Stimulated activated CD8-positive, alpha-beta memory T cell treated with anti-CD3 and anti-CD28 coated beads, Interleukin-4, amount 100 ng/mL, for 24 hours (primary cell): ENCODE measurements at places on chromosomes 1 and 21.
A peak's percentile ranks its signal among the peaks of the same experiment; 100 is the strongest.

- DNase-seq = no peak
Observed at GRCh38 chr1:58802640-58803399, 19.0 kb upstream of the JUN start.

DNA sequence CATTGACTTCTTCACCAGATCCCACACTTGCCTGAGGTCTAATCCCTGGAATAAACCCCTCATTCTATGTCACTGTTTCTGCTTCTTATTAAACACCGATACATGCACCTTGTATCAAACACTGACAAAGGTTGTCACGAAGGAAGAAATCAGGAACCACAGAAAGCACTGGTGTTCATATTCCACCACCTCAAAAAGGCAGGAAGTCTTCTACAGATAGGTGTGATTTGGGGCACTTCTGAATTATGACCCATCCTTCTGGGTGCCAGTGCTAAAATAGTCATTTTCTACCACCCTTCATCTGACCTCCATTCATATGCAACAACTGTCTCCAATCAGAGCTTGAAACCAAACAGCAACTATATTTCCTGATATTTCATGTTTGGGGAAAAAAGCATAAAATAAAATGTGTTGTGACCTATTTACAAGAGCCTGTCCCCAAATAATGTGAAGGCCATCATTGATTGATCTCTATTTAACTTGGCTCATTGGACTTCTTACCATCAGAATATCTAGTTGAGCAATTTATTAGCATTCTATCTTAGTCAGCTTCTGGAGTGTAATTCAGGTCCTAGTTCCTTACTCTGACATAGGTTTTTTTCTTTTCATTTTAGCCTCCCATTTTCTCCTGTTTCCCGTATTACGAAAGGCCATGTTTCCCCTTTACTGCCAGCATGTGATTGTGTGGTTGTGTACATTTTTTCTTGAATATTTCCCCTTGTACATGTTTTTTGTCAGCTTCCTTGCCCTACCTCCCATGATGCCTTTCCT is 43.1 kb downstream of the DUSP10 start:
- no peak for DNase-seq

DNA sequence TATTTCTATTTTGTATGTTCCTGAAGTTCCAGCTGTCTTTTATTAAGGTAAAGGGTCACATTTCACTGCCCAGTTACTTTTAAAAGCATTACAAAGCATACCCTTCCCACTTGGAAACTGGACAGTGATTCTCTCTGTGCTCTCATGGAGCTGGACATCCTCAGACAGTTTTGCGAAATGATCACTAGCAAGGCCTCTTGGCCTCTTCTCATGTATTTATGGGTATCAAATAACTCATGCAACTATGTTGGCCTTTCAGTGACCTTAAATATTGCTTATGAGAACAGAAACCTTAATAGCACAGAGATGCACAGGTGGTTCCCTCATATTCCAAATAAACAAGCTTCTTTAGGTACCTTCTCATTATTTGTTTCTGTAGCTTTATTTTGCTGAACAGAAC is 7.9 kb upstream of the AMPD1 start:
- DNase-seq = no peak

- DNase-seq = no peak
Observed at GRCh38 chr1:242813490-242814091, 289.1 kb upstream of the PLD5 start.

GRCh38 chr1:68624233-68624632 is 127.4 kb upstream of the DEPDC1 start:
- DNase-seq = no peak

DNA sequence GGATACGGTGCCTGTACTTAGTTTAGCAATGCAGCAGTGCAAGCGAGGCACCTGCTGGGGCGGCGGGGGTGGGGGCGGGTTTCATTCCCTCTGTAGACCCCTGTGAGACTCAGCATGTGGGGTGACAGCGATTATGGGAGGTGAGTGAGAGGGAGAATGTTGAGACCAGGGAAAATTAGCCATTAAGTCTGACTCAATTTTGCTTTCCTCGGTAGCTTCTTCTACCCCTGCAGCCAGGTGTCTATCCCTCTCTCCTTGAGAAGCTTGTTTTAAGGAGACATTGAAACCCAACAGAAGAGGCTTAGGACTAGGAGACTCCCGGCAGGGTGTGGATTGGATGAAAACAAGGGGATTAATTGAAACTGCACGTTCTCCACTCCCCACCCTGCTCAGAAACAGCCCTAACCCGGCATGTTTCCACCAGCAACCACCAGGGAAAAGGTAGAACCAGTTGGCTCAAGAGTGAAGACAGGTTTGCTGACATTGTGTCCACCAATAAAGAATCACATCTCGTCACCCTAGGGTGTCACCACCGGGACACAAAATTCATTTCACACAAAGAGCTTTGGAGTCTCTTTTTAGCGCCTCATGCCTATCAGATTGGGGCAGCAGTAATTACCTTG is 20.6 kb upstream of the ATF3 start:
- DNase-seq = no peak

- DNase-seq = no peak
Observed at GRCh38 chr1:20339811-20340457, 49.3 kb downstream of the VWA5B1 start.

- no peak for DNase-seq
Observed at GRCh38 chr1:189693140-189693539, 784.5 kb downstream of the BRINP3 start.

DNA sequence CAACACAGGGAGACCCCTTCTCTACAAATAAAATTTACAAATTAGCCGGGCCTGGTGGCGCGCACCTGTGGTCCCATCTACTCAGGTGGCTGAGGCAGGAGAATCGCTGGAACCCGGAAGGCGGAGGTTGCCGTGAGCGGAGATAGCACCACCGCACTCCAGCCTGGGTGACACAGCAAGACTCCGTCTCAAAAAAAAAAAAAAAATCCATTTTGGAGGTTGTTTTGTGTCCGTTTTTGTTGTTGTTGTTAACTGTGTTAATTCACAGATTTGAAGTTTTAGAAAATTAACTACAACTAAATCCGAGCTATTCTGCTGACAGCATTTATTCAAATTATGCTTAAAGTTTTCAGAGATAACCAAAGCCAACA is 618 bp downstream of the CLCC1 start:
- no peak for DNase-seq

- DNase-seq = no peak
Observed at GRCh38 chr1:27755865-27756264, 17.2 kb upstream of the STX12 start.

GRCh38 chr1:236325567-236325966 is 43.8 kb upstream of the ERO1B start:
- no peak for DNase-seq

DNA sequence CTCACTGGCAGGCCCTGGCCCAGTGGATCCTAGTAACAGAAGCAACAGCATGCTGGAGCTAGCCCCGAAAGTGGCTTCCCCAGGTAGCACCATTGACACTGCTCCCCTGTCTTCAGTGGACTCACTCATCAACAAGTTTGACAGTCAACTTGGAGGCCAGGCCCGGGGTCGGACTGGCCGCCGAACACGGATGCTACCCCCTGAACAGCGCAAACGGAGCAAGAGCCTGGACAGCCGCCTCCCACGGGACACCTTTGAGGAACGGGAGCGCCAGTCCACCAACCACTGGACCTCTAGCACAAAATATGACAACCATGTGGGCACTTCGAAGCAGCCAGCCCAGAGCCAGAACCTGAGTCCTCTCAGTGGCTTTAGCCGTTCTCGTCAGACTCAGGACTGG is 7.7 kb downstream of the CGN start:
- no peak for DNase-seq

- no peak for DNase-seq
Observed at GRCh38 chr1:17184161-17184665, 20.7 kb upstream of the PADI1 start.

DNA sequence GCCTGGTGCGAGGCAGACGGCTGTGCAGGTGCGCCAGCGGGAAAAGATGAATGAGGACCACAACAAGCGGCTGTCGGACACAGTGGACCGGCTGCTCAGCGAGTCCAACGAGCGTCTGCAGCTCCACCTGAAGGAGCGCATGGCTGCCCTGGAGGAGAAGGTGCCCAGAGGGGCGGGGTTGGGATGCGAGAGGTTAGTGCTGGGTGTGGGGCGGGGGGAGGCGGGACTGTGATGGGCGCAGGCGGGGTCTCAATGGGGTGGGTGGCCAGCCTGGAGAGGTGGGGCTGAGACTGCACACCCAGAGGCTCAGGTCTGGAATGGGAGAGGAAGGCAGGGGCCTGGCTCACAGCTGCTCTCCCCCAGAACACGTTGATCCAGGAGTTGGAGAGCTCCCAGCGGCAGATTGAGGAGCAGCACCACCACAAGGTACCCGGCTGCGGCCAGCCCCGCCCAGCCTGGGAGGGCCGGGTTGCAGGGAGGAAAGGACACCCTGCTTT is 22.3 kb downstream of the PPFIA4 start:
- DNase-seq = no peak

GRCh38 chr1:6996371-6996770 is 211.1 kb downstream of the CAMTA1 start:
- DNase-seq = no peak

GRCh38 chr1:109765483-109765815 is 1.7 kb upstream of the EPS8L3 start:
- DNase-seq = no peak

GRCh38 chr1:151259351-151259750 is 4.8 kb downstream of the PSMD4 start:
- DNase-seq = no peak

DNA sequence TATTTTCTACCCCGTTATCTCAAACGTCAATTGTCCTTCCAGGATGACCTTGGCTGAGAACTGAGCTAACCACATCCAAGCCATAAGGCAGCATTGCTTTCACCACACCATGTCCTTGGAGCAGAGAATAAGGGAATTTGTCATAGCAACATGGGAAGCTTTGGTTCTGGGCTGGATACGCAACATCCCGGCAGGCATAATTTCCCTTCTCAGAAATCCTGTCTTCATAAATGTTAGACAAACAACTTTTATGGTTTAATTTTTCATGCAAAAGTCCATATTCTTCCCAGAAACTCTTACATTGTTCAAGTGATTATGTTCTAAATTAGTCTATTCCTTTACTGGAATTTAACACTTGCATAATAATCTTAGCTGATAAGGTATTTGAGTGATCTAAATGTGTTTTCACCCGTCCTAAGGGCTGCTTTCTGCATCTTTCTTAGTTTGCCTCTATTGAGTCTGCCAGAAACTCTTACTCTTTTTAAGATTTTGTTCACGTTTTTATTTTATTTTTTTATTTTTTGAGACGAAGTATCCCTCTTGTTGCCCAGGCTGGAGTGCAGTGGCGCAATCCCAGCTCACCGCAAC is 51.8 kb downstream of the KCNJ15 start:
- no peak for DNase-seq

DNA sequence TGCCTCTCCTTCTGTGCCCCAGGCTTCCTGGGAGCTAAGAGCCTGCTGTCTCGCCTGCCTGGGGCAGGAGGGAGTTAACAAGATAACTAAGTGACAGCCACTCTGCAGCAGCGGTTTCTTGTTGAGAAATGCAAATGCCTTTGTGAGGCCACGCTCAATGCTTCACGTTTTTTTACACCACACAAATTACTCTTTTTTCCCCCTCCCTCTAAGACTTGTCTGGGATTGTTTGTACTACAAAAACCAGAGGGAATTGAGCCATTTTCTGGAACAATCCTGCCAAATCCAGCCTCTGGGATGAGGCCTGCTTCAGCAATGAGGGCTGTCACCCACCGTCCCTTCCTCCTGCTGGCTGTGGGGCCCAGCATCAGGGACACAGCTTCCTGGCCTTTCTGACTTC is 119.6 kb downstream of the ACTL8 start:
- DNase-seq = no peak

GRCh38 chr1:67393240-67393639 is 37.0 kb downstream of the SERBP1 start:
- DNase-seq = no peak

DNA sequence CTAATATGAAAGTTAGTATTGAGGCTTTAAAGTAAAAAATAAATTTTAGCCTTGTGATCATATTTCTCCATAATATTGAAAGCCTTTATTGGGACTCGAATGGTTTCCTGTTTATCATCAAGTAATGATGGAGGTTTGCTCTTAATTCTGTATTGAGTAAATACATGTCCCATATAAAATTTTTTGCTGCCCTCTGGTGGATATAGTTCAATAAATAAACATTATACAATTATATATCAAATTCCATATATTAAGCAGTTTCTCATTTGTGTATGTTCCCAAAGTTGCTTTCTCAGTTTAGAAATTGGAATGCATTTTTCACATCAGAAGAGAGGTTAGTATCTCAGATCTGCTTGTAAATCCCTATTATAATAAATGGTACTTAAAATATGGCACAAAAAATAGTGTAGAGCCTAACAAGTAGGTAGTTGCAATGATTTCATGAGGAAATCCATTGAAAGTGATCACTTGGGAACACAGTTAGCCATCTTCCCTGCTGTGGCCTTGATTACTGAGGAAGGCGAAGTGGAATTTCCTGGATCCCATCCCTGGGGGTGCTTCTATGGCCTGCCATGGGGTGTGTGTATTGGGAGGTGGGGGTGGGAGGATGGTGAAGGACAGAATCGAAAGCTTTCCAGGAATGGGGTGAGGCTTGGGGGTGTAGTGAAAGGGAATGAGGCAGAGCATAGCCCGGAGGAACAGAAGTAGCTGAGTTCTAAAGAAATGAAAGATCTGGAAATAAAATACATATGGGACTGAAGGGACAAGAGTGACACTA is 84.1 kb upstream of the C21orf91 start:
- DNase-seq = no peak

GRCh38 chr1:31154000-31154631 is 85.6 kb downstream of the NKAIN1 start:
- no peak for DNase-seq

GRCh38 chr1:118246646-118247045 is 61.6 kb upstream of the SPAG17 start:
- no peak for DNase-seq

GRCh38 chr1:87956072-87956471 is 627.4 kb downstream of the LMO4 start:
- DNase-seq = no peak

DNA sequence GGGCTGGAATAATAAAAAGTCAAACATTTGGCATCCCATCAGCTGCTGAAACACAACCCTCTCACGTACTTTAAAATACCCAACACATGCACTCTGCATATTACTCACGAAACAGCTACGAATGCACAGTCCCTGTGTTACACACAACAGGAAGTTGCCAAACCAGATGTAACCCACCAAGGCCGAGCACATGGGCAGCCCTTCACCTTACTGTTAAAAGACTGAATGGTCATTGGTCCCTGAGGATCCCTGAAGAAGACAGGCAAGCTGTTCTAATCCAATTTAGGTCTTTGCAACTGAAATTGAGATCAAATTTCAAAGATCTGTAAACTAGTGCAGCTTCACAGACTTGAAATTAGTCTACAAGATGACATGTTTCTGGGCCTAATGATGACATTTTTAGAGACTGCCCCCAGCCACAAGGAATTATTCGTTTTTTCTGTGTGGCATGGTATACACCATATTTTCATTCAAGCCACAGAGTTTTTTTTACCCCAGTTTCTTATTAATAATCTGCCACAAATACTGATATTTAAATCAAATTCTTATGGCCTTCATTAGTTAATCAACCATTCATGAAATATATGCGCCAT is 25.6 kb upstream of the IER5 start:
- peak; percentile 10 for DNase-seq
